ENCODE measurements at places on chromosomes 5 and 9.

DNA sequence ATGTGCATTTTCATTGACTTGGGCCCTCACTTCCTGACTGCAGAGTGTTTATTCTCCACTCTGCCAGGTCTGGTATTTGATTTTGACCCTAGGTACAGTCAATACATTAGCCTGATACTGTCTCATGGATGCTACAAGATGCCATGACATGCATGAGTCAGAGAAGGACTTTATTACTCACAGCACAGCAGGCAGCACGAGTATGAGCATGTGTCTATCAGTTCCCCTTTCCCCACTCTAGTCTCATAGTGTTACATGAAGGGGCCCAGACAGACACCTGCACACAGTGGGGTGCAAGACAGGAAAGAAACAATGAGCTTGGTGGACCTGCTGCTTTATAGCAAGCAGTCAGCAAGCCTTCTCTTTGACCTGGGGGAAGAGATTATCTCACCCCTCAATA lies 19.6 kb downstream of the ITGA2 start:
- DNase-seq = no peak

- DNase-seq = no peak
Measured at GRCh38 chr9:124248960-124249359, 8.8 kb upstream of the NEK6 start.

GRCh38 chr9:105535920-105536668 lies 21.8 kb upstream of the FKTN start:
- no peak for DNase-seq

DNA sequence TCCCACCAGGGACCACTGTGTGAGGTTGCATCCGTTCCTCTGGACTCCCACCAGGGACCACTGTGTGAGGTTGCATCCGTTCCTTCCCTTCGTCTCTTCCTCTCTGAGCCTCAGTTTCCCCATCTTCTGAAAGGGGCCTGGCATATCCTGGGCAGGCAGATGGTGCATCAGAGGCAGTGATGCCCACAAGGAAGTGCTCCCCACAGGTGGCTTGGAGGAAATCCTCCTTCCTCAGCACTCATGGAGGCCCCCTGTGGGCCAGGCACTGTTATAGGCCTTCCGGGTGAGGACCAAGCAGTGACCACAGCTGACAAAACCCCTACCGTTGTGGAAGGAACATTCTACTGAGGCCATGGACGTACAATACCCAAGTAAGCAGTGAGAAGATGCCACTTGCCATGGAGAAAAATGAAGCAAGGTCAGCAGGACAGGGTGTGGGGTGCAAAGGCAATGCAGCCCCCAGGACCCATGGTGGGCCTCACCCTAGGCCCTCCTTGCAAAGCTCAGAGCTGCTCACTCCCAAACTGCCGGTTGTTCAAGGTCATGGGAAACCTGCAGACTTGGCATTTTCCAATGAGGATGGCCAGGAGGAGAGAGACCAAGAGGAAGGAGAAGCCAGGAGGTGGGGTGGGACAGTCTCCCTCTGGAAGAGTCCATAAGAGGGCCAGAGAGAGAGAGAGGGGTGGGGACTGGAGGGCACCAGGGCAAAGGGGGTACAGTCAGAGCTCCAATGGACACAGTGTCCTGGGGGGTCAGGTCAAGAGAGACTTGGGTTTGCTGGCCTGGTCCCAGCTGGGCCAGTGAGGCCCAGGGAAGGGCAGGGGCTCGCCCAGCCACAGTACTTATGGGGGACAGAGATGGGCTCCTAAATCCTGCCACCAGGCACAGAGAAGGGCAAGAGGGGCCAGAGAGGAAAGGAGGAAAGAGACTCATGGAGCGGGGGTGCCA lies 51.1 kb downstream of the C9orf50 start:
- no peak for DNase-seq

- no peak for DNase-seq
Measured at GRCh38 chr9:126169736-126170135, 156.9 kb upstream of the MVB12B start.

DNA sequence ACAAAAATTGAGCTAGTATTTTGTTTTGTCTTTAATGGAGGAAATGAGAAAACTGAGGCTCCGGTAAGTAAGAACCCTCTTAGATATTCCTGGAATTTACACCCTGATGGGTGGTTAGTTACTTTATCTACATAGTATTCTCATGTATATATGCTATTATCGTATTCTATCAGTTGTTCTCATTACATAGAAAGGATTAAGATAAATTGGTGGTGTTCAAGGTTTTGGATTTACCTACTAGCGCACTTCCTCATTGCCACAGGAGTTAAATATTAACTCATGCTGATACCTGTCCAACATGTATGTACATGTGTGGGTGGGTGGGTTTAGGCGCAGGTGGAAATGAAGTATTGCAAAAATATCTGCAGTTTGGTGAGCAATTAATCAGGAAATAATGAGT lies 61.1 kb upstream of the IFNE start:
- no peak for DNase-seq

GRCh38 chr5:10778179-10778910 lies 17.3 kb upstream of the DAP start:
- DNase-seq = no peak

DNA sequence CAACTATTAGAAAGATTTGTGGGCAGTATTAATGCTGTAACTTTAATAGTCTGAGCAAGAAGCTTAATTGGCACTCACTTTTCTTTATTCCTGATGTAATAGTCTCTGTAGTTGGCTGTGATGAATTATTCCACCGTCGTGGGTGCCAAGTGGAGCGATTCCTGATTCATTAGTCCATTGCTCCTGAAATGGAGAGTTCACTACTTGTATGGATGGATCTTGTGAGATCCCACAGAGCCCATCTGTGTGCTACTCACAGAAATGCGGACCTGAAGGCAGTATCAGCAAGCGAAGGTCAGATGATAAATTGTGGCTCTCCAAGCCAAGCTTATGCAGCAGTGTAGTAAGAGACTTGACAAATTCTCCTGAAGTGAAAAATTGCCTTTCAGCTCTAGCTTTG lies 212.2 kb downstream of the CHSY3 start:
- DNase-seq = no peak

GRCh38 chr9:111683392-111683791 lies 22.0 kb downstream of the GNG10 start:
- DNase-seq = no peak

- DNase-seq = no peak
Measured at GRCh38 chr5:175418251-175418650, 25.7 kb downstream of the DRD1 start.

DNA sequence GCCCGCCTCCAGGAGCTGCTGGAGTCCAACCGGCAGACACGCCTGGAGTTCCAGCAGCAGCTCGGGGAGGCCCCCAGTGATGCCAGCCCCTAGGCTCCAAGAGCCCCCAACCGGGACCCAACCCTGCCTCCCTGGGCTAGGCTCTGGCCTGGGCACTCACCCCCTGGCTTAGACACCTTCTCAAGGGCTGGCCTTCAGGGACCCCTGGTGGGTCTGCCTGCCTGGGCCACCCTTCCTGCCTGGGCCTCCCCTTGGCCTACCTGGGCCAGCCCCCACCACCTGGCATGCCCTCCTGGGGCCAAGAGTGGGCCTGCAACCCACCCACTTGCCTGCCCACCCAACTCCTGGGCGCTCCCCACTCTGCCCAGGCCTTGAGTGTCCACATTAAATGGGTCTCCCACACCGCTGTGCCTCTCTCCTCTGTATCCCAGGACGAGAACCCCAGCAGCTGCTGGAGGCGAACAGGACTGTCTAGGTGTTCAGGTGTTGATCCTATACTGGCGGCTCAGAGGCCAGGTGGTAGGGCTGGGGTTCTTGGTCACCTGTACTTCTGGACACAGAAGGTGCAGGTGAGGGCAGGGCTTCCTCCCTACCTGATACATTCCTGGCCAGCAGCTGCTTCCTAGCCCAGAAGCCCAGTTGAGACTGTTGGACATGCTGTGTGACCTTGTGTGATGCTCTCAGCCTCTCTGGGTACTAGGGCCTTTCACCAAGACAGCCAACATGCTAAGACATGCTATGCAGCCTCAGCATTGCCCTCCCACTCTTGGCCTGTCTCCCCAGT lies 3.6 kb downstream of the BBLN start:
- no peak for DNase-seq

Data from activated T-helper 1 cell treated with anti-CD3 and anti-CD28 coated beads, Interleukin-2, amount 50 U/mL, for 16 hours (primary cell).